OCI-M1 (cell line): ENCODE measurements at places on chromosomes 12 and 14.

DNA sequence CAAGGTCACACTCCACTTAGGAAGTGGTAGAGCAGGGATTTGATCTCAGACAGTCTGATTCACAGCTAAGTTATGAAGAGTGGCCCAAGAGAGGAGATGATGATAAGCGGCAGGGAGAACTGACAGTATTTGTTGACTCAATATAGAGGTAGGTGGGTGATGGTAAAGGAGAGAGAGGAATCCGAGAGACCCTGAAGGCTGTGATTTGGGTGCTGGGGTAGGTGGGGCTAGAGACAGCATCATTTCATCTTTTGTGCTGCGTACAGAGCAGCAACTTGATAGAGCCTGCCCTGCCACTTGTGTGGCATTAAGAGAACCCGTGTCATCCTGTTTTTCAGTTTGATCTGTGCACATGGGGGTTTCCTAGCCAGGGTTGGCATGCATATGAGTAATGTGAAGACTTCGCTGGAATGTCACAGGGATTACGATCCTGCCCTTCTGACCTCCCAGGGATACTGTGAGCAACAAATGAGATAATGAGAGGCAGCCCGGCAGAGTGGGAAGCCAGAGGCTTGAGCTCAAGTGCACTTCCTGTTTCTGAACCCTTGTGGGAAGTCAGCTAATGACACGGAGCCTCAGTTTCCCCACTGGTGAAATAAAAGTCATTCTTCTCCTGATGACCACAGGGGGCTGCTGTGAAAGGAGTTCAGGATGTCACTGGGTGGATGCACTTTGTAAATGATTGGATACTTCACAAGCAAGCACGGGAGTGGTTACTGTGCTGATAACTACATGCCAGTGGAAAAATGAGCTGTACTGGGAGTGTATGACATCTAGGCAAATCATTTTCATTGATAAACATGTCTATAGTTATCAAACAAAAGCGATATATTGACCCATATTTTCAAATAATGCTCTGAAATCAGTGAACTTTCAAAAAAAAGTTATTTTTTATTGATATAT, 59.5 kb upstream of the IGF1 start:
- no peak for DNase-seq

GRCh38 chr12:67765776-67766766, 117.5 kb downstream of the DYRK2 start:
- DNase-seq: no peak

- no peak for DNase-seq
Measured at GRCh38 chr14:55005071-55005470, 21.8 kb downstream of the WDHD1 start.

DNA sequence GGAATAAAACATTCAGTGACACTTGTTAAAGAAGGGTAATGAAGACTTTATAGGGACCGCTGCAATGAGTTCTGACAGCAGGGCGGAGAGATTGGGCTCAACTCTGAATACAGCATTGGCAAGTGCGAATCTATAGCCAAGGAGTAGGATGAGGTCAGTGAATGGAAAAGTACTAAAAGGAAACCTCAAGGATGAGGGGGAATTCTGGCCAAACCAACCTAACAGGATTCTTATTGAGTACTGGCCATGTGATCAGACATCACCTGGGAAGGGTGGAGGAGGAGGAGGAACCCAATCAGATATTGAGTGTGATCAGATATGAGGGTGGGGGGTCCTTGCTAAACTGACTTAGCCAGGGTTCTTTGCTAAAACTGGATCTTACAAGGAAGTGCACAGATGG, 31.0 kb downstream of the DRAM1 start:
- no peak for DNase-seq

DNA sequence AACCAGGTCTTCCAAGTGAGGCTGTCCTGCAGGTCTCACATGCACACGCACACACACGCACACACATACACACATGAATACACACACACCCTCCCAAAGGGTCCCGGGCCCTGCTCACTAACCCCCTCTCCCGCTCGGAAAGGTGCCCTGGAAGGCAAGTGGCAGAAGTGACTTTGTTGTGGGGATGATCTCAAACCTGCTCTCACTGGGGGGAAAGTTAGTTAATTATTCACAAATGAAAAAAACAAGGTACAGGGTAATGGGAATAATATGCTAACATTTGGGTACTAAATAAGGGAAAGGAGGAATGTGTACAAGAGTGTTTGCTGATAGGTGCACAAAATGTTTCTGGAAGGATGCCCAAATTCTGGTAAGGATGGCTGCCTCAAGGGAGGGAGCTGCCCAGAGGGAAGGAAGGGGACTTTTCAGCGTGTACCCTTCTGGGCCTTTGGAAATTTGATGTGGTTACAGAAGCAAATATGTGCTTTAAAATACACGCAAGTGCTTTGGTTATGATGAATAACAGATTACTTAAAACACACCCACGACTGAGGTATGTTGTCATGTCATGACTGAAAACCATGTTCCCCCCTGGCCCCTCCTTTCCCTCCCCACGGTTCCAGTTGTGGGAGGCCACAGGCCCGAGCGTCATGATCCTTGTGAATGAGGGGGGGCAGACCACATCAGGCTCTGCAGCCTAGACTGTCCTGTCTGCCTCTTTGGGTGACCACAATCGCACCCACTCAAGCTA, 43.3 kb upstream of the PLEKHG6 start:
- no peak for DNase-seq

GRCh38 chr12:94183708-94184379, 35.5 kb downstream of the PLXNC1 start:
- no peak for DNase-seq

- no peak for DNase-seq
Measured at GRCh38 chr12:95300286-95300685, 82.7 kb downstream of the VEZT start.
